GM12878 (cell line): ENCODE measurements at places on chromosomes 5 and 9. TPM values are rescaled to one million over a fixed set of nuclear protein-coding genes. Genes with fewer than 3 reads are reported as not detected.

The REEP5 gene
- total RNA-seq, result 56.2 and 61.2 TPM in 2 replicates

The NUDT12 gene
- total RNA-seq, result 3.9 and 5.2 TPM in 2 replicates

The NIPAL4 gene
- 9.7 and 10.5 TPM in 2 replicates for total RNA-seq

The STKLD1 gene
- total RNA-seq, result 0.35 TPM in 1 of 2 replicates, not detected in the other

The C9orf153 gene
- 0.18 TPM in 1 of 2 replicates, not detected in the other for total RNA-seq

The DDX4 gene
- 0.36 TPM in 1 of 2 replicates, not detected in the other for total RNA-seq

The MARCOL gene
- total RNA-seq, result not detected in 2 replicates

The ANKRD34B gene
- not detected in 2 replicates for total RNA-seq

The OTP gene
- 8.4 and 8.5 TPM in 2 replicates for total RNA-seq

The SERF1A gene
- total RNA-seq, result 3.0 and 7.9 TPM in 2 replicates

The SPINK6 gene
- not detected in 2 replicates for total RNA-seq

The GLRA1 gene
- not detected in 2 replicates for total RNA-seq

The DRD1 gene
- total RNA-seq, result not detected in 2 replicates

The PCDHGA3 gene
- total RNA-seq, result 0.08 and 0.10 TPM in 2 replicates

The PCSK1 gene
- 0.08 TPM in 1 of 2 replicates, not detected in the other for total RNA-seq

The MELK gene
- total RNA-seq, result 36.6 and 38.7 TPM in 2 replicates

The OSMR gene
- 0.05 and 0.35 TPM in 2 replicates for total RNA-seq

The CTNND2 gene
- total RNA-seq, result 0.13 TPM in 1 of 2 replicates, not detected in the other

The PLCXD3 gene
- not detected in 2 replicates for total RNA-seq

The DMRTA1 gene
- total RNA-seq, result not detected in 2 replicates

The JAKMIP2 gene
- total RNA-seq, result 1.5 TPM in 2 replicates

The PFN3 gene
- not detected in 2 replicates for total RNA-seq

The EPB41L4A gene
- total RNA-seq, result 0.28 and 1.3 TPM in 2 replicates

The PLEKHG4B gene
- total RNA-seq, result 0.05 and 0.08 TPM in 2 replicates

The PIP5K1B gene
- 14.5 and 16.2 TPM in 2 replicates for total RNA-seq

The ACTBL2 gene
- total RNA-seq, result not detected in 2 replicates

The PCDHA9 gene
- not detected in 2 replicates for total RNA-seq

The ZDHHC11 gene
- 0.61 and 1.4 TPM in 2 replicates for total RNA-seq

The ZFAND5 gene
- 89.3 and 89.9 TPM in 2 replicates for total RNA-seq

The LCP2 gene
- total RNA-seq, result 38.5 and 40.0 TPM in 2 replicates

The GABRA1 gene
- total RNA-seq, result not detected in 2 replicates

The TAF9 gene
- total RNA-seq, result 64.4 and 64.8 TPM in 2 replicates

The EGR1 gene
- 7.3 and 9.0 TPM in 2 replicates for total RNA-seq

The ROPN1L gene
- 0.38 TPM in 1 of 2 replicates, not detected in the other for total RNA-seq

The FANCG gene
- 59.0 and 66.5 TPM in 2 replicates for total RNA-seq

The DEPDC1B gene
- total RNA-seq, result 33.1 and 35.7 TPM in 2 replicates

The ERAP2 gene
- 11.2 and 12.3 TPM in 2 replicates for total RNA-seq

The COL5A1 gene
- total RNA-seq, result 0.13 TPM in 2 replicates

The SLC25A2 gene
- 0.44 and 0.58 TPM in 2 replicates for total RNA-seq

The SPINK4 gene
- total RNA-seq, result not detected in 2 replicates

The SLC6A19 gene
- 0.03 TPM in 1 of 2 replicates, not detected in the other for total RNA-seq

The PCDHGC4 gene
- 1.1 TPM in 2 replicates for total RNA-seq

The LCN15 gene
- not detected in 2 replicates for total RNA-seq

The SLC36A2 gene
- total RNA-seq, result not detected in 2 replicates
